ENCODE measurements at places on chromosomes 6 and 20.

DNA sequence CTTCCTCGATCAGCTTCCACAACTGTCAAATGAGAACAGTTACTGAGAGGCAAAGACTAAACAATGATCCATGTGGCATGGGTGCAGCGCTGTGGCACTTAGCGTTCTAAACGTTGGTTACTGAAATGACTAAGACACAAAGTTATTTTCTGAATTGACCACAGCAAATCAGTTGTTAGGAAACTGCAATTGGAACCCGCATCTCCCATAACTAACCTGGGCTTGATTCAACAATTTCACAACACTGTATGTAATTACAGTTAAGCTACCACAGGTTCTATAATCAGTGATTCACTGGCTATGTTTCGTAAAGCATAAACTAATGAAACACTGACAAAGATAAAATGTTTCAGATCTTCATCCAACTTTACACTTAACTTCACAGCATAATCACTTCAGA lies 12.5 kb downstream of the WDR27 start:
- no peak for DNase-seq

- no peak for DNase-seq
Observed at GRCh38 chr20:953742-954141, 37.6 kb upstream of the ANGPT4 start.

DNA sequence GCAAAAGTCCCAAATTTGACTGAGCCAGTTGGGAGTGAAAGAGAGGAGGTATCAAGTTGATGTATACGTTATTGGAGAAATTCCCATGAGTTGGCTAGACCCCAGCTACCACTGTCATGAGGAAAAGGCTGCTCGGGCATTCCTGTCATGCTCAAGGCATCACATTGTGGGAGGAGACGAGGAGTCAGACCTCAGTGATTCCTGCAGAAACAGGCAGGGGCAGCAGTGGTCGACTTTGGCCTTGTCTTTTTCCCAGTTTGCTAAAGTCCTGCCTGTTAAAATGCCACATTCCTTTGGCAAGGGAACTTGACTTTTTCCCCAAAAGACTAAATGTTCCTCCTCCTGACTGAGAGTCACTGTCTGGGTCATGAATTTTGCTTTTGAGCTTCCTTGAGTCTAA lies 295.5 kb upstream of the HS3ST5 start:
- DNase-seq, result peak; percentile 83

DNA sequence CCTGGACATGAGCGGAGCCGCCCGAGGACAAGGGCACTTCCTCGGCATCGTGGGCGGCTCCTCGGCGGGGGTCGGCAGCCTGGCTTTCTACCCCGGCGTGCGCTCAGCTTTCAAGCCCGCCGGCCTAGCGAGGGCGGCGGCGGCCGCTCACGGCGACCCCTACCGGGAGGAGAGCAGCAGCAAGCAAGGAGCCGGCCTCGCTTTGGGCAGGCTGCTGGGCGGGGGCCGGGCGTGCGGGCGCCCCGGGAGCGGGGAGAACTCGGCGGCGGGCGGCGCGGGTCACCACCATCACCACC lies 6.7 kb downstream of the PRDM13 start:
- DNase-seq, result peak; percentile 91

GRCh38 chr6:100177956-100178355 lies 183.9 kb upstream of the MCHR2 start:
- DNase-seq, result no peak

DNA sequence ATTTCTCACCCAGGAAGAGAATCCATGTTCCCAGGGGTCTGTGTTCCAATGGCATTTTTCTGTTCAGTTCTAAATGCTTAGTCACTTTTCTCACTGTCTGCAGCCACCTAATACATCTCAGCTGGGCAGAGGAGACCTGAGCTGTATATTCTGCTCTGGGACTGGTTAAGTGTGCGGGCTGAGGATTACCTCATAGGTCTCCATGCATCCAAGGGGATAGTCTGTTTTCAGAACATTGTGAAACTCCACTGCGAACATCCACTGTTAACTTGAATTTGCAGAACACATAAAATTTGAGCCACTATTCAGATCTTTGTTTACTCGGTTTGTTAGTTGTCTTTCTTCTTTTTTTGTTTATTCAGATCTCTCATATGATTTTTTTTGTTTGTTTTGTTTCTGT lies 947.1 kb downstream of the TFAP2A start:
- no peak for DNase-seq

GRCh38 chr6:119543332-119543731 lies 193.8 kb upstream of the MAN1A1 start:
- no peak for DNase-seq

DNA sequence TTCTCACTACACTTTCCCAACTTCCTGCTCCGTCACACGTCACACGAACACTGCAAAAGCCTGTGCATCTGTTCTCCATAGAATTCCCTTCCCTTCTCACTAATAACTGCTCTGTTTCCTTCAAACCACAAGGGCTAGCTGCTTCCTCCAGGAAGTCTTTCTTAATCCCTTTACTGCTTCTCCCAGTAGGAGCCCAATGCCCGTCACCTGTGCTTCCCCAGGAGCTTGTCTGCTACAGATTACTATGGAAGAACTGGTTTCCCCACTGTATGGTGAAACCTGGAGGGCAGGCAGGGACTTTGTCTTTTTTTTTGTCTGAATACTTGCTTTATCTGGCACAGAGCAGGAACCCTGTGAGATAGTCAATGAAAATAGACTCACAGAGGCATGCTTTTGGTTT lies 444.7 kb upstream of the MAP3K7 start:
- peak; percentile 78 for DNase-seq

DNA sequence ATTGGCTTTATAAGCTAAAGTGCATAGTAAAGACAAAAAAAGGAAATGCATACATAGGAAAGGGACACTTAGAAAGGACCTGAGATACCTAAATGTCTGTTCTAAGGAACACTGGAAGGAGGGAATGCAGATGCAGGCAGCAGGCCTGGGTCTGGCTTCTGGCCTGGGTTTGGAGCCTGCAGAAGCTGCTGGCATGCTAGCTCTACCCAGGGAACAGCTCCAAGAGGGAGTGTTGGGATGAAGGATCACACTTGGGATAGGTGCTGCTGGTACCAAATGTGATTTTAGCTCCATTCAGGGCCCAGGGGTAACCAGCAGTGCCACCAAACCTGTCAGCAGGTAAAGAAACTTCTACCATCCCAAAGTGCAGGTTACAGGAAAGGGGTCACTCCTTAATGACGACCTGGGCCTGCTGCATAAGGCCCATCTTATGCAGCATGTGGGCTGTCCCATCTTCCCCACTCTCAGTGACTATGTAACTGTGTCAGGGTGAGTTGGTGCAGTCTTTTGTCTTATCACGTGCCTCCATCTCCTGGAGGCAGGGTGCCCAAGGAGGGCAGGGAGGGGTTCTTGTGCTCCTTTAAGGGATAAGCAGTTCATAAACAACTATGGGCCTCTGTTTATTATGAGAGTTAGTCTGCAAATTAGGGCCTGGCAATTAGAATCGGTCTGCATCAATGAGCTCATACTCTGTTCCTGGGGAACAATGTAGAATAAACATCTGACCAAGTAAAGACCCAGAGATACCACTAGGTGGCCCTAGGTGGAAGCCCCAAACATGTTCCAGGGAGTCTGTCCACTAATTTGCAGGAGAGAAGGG lies 26.9 kb downstream of the DDX27 start:
- DNase-seq, result peak; percentile 72

- DNase-seq, result peak; percentile 87
Observed at GRCh38 chr6:134822920-134823709, 126.8 kb downstream of the ALDH8A1 start.

GRCh38 chr6:14142063-14142450 lies 24.5 kb downstream of the CD83 start:
- no peak for DNase-seq

- DNase-seq, result no peak
Observed at GRCh38 chr6:104771258-104771832, 88.4 kb downstream of the HACE1 start.

DNA sequence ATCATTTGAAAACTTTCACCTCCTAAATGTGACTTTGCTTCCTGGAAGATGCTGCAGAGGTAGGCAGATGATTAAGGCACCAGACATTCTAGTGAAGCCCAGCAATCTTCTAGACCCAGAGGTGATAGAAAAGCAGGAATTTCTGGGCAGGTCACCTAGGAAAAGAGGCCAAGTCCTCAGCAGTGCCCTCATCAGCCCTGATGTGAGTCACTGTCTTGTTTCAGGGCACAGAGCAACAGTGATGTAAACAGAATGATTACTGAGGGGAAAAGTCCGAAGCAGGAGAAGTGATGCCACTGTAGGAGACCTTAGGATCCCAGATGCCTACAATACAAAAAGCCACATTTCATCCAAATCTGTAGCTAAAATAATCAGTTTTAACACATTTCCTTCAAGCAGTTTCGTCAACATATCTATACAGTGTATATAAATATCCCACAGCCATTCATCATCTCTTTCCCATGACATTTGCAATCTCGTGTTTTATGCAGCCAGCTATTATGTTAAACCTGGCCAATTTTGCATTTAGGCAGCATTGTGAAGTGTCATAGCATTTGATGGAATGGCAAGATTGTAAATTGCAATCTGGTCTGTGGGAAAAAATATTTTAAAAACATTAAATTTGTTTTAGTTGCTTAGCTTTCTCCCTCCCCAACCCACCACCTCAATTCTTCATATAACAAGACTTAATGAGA lies 401.2 kb upstream of the RNF217 start:
- DNase-seq, result no peak

DNA sequence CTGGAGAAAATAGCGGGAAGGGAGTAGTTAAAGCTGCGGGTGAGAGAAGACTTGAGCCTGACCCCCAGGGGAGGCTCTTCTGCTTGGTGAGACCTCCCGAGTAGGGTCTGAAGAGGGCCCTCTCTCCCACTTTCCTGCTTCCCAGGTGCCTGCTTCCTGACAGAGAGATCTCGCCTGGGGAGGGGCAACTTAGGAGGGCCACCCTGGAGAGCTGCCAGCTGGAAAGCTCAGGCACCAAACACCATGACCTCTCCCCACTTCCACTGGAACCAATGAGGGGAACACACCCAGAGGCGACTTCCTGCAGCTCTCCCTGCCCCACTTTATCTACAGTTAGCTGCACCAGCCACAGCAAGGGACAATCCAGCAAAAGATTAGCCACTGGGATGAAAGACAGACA lies 208.0 kb downstream of the TBXT start:
- no peak for DNase-seq

GRCh38 chr6:37339741-37340638 lies 13.8 kb upstream of the RNF8 start:
- DNase-seq, result no peak

- DNase-seq, result peak; percentile 67
Observed at GRCh38 chr6:31870385-31870921, 7.8 kb upstream of the NEU1 start.

- no peak for DNase-seq
Observed at GRCh38 chr6:47852727-47853126, 70.9 kb downstream of the OPN5 start.

DNA sequence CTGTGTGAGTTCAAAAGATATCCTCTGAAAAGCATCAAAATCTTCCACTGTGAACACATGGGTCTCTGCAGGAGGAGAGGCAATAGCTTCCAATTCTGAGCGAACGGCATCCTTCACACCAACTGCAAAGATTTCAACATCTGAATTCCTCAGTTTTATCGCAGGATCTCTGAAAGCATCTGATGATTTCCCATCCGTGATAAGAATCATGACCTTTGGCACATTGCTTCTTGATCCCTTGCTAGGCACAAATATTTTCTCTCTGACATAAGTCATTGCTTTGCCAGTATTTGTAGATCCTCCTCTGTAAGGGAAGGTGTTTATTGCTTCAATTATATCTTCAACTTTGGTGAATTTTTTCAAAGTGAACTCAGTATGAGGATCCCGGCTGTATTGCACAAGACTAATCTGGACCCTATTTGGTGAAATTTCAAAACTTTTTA lies 22.7 kb downstream of the COL12A1 start:
- no peak for DNase-seq

DNA sequence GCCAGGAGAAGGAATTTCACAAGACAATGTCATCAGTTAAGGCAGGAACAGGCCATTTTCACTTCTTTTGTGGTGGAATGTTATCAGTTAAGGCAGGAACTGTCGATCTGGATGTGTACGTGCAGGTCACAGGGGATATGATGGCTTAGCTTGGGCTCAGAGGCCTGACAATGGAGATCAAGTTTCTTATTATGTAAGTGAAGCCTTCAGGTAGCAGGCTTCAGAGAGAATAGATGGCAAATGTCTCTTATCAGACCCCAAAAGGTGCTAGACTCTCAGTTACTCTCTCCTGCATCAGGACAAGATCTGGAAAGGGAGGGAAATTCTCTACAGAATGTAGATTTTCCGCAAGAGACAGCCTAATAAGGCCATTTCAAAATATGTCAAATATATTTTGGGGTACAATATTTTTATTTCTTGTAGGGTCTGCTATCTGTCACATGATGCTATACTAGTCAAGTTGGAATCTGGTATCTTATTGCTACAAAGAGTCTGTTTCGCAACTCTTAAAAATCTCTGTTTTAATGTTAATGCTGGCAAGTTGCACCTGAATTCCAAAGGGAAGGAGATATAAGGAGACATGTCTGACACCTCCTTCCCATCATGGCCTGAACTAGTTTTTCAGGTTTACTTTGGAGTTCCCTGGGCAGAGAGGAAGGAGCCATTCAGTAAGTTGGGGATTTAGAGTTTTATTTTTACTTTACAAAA lies 48.8 kb downstream of the TRDN start:
- peak; percentile 73 for DNase-seq

DNA sequence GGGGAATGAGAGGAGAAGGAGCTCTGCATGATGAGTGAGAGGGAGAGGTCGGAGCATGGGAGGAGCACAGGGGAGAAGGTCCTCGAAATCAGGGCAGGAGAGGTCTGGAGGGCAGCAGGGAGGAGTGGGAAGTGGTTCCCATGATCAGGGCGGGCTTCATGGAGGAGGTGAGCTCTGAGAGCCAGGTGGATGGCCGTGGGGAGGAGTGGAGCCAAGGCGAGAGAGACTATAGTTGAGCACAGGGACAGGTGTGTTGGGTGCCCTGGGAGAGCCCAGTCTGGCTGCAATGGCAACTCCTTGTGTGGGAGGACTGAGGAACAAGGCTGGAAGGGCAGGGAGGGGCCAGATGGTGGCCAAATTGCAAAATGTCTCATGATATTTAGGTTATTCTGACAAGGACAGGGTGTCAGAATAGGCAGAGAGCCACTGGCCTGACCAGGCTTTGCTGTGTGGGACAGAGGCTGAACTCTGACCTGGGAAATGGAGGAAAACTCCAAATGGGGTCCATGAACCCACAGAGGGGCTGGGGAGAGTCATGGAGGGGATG lies 21.4 kb downstream of the TTBK1 start:
- DNase-seq, result no peak

DNA sequence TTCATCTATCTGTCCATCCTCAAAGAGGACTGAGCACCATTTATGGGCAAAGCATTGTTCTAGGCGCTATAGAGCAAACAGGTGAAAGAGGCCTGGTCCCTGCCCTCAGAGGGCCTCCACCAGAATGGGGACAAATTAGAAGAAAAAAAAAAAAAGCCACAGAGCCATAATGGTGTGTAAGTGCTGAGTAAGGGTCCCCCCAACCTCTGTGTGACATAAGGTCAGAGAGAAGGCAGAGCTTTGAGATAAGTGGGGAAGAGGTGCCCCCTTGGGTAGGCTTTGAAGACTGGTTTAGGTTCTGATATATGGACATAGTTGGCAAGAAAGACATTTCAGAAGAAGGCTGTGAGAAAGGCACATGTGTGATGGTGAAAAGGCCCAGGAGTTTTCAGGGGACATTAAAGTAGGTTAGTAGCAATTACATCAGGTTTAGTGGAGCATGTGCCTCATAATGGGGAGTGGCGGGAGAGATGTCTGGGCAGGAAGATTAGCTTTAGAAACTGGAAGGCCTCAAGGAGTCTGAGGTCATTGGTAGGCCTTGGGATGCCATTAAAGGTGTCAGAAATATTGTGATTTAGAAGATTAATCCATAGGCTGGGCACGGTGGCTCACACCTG lies 15.3 kb upstream of the ZBTB9 start:
- no peak for DNase-seq
